ENCODE measurements at places on chromosomes 1 and 21.

GRCh38 chr21:35779690-35780570 is 280.4 kb downstream of the SETD4 start:
- no peak for DNase-seq

- DNase-seq, result peak; percentile 21
Measured at GRCh38 chr1:154943649-154944400, 7.3 kb upstream of the PMVK start.

DNA sequence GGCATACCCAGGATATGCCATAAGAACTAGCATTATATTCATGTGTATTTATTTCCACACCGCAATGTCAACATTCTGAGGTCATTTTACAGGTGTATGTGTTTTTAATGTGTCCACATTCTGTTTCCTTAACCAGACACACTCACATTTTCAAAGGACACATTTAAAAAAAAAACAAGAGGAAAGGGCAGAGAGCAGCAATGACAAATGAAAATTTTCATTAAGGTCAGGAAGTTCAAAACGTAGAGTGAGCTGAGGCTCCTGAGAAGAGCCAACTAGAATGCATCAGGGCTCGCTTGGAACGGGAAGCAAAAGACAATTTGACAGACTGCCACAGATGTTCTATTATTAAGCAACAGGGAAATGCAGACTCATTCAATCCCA is 4.8 kb upstream of the GNPAT start:
- DNase-seq, result no peak

- no peak for DNase-seq
Measured at GRCh38 chr1:67843331-67843730, 10.1 kb upstream of the GNG12 start.

- no peak for DNase-seq
Measured at GRCh38 chr1:171744986-171745385, 3.1 kb upstream of the VAMP4 start.

DNA sequence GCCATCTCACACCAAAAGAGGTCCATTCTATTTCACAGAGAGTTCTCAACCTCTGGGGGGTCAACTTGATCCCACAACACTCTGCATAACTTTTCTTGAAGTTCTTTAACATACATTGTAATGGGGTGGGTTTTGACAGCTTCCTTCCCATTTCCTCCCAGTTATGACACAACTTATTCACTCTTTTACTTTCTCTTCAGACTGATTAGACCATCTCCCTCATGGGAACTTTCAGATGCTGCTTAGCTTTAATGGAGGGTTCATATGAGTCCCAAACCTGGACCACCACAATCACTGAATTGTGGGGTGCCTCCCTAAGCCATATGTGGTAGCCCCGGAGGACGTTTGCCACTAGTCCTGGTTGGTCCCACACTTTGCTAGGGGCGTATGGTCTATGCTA is 28.3 kb upstream of the KCNJ15 start:
- DNase-seq, result no peak

GRCh38 chr1:61851849-61852669 is 109.8 kb downstream of the PATJ start:
- DNase-seq, result no peak

DNA sequence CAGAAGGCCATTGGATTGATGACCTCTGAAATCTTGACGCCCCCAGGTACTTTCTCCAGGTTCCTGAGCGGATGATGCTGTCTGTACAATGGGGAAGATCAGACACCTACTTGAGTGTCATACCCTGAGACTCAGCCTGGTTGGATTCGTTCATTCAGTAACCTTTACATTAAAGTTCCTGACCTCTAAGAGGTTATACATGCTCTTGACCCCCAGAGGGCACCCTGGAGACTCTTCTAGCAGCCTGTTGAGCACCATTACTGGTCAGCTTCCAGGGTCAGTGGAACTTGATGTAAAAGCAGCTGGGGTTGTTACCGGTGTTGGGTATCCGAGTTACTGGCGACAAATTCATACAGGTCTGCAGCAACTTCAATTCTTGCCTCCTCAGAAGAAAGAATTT is 114.3 kb upstream of the ZNF678 start:
- DNase-seq, result peak; percentile 6

- no peak for DNase-seq
Measured at GRCh38 chr1:160354388-160354985, 11.3 kb downstream of the NCSTN start.

DNA sequence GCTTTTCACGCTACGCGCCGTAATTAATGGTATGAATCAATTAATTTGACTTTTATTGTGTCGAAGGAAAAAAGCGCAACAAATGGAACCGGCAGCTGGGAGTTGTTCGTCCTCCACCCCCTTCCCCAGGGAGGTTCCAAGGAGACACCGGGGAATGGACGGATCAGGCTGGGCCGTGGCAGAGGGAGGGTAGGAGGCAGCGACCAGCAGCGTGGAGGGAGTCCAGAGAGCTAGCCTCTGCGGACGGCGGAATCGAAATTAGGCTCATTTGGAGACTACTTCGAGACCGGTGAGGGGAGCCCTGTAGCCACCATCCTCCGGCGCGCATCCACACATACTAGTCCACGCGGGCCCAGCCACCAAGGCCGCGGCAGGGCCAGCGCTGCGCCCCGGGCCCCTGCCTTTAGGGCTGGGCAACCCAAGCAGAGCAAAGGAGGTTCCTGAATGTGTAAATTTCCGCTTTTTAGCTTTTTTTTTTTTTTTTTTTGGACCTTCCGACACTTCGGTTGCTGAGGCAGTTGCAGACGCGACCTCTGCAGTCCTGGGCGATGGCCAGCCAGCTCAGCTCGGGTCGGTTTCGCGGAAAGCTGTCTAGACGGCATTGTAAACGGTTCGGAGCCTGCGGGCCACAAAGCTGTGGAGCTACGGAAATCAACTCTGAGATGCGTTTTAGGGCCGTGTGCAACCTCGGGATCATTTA is 2.2 kb upstream of the FOXD3 start:
- no peak for DNase-seq

DNA sequence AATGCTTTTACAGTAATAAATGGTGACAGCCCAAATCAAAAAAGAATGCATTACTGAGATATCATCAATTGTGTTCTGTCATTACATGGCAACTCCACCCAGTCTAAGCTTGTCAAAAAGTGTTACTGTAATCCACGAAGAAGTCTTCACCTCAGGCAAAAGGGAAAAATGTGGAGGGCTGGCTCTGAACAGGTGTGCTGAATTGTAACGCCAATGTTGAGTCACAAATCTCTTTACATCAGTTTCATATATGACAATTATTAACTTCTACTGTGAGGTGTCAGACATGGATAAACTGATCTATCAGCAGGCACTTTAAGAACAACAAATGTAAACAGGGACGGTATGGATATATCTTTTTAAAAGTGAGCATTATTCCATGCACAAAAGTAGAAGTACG is 98.5 kb upstream of the DMRTA2 start:
- no peak for DNase-seq

DNA sequence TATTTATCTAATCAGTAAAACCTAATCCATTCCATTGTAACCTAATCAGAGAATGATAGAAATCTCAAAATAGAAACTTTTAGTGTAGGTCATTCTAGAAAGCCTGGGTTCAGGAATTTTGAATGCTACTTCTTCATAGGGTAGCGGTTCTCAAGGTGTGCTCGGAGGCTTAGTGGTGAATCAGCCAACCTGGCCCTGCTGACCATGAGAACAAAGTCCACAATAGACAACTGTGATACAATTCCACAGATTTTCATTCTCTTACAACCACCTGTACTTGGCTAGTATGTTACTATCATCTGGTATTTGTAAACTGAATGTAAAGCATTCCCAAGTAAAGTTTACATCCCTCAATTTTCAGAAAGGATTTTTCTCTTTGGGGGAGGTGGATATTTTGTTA is 7.5 kb upstream of the PUM1 start:
- no peak for DNase-seq

GRCh38 chr1:29505532-29506220 is 269.4 kb downstream of the PTPRU start:
- DNase-seq, result no peak

GRCh38 chr21:46226920-46227599 is 1.5 kb downstream of the LSS start:
- no peak for DNase-seq

DNA sequence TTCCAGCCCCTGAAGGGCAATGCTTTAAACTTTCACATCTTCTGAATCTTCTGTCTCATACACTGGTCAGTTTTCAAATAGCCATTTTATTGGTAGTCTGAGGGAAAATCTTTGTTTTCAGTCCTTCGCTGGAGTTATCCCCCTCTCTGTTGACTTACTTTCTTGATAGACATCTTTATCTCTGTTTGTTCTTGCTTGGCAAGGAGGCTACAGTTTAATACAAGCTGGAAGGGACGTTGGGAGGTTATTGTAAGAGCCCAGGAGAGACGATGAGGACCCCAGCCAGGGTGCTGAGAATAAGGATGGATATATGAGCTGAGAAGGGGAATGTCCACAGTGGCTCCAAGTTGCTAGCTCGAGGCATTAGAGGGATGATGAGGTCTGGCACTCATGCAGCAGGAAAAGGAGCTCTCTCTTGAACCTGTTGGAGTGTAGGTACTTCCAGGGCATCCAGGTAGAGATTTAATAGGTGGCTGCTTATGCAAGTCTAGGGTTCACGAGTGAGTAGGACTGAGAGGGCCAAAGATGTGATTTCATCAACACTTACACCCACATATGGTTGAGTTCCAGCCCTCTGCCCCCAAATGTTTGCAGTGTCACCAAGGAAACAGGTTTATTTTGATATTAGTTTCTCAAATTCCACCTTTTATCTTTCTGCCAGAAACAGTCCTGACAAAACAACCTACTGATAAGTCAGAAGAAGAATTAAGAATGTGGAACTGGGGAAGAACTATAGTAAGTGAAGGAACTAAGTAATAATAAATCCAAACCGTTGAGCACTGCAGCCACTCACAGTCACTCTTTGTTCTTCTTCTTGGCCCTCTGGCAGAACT is 237.3 kb upstream of the PROX1 start:
- no peak for DNase-seq

DNA sequence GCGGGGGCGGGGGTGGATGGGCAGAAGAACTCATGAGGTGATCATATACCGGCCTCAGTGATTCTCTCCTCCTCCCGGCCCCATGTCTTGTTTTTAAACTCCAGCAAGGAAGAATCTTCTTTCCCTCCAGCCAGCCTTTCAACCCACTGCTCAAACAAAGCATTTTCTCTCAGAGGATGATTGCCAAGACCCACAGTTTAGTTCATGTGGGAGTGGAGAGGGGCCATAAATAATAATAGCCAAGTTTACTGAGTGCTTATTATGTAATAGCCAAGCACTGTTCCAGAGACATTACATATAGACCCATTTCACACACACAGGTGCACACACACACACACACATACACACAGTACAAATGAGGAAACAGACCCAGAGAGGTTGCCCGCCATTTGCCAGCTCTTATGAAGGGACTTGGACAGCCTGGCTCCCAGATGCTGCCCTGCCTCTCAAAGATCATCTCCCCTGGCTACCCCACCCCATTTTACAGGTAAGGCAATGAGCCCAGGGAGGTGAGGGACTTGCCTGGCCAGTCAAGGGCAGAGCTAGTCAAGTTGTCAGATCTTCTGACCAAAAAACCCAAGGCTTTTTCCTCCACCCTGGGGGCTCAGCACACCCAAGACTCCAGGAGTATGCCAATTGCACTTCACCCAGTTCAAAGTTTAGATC is 18.0 kb upstream of the BCAR3 start:
- DNase-seq, result no peak

DNA sequence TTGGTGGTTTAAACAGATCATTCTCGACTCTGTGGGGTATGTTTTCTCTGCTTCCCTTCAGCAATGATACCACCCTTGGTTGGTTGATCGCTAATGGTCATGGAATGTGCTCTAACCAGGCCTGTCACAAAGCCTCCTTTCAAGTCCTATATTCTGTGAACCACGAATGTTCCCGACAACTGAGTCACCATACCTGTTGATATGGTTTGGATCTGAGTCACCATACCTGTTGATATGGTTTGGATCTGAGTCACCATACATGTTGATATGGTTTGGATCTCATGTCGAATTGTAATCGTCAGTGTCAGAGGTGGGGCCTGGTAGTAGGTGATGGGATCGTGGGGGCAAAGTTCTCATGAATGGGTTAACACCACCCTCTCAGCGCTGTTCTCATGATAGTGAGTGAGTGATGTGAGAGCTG is 10.2 kb upstream of the CAMK2N1 start:
- peak; percentile 13 for DNase-seq

DNA sequence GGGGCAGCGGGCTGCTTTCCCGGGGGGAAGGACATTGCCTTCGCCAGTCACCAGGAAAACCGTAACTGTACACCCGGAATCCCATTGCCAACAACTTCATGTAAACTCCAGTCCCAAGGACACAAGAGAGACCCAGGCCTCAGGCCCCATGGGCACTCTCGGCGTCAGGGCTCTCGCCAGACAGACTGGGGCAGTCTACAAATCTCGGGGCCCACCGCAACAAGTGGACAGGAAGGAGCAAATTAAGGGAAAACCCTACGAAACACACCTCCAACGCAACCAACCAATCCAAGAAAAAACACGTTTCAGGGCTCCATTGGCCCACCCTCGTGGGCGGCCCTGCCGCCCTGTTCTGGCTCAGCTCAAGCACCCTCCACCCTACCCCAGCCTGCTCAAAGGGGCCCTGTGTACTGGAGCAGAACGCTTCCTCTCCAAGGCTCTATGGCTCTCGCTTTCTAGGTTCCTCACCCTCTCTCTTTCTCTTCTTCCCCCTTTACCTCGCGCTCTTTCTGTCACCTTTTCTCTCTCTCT is 4.6 kb upstream of the ZNF678 start:
- no peak for DNase-seq

DNA sequence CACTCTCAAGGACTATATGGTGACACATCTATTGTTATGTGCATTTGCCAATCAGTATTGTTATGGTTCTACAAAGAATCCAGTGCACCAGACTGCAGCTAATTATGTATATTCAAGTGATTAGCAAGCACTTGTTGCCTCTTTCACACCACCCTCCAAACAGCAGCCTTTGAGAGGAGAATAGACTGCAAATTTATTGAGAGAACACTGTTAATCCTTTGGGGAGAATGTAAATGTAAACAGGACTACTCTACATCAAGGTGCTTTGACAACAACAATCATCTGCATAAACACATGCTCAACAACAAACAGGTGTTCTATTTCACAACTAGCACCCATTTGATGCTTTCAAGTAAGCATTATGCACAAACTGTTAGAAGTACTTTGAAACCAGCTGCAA is 117.4 kb downstream of the AKT3 start:
- no peak for DNase-seq

DNA sequence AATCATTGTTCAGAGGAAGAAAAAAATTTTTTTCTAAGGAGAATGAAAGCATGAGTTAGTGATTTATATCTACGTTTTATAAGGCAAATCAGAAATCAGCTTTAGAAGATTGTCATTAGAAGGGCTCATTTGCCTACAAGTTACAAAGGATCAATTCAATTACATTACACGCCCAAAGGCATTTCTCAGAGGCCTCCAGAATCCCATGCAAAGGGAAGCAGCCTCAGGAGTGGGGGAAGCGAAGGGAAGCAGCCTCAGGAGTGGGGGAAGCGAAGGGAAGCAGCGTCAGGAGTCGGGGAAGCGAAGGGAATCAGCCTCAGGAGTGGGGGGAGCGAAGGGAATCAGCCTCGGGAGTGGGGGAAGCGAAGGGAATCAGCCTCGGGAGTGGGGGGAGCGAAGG is 206.2 kb downstream of the GREM2 start:
- no peak for DNase-seq

GRCh38 chr1:226158983-226159382 is 27.6 kb downstream of the ACBD3 start:
- no peak for DNase-seq

GRCh38 chr1:15191770-15192169 is 38.2 kb downstream of the TMEM51 start:
- DNase-seq, result no peak

GRCh38 chr1:218139761-218140160 is 145.3 kb upstream of the RRP15 start:
- DNase-seq, result no peak

Data from stimulated activated naive CD4-positive, alpha-beta T cell treated with Interleukin-2 at 50 U/mL for 16 hours (primary cell).